Testis (tissue), 5 donors: ENCODE measurements at places on chromosomes 4 and X. TPM values are rescaled to one million over a fixed set of nuclear protein-coding genes. Genes with fewer than 3 reads are reported as not detected.
A peak's percentile ranks its signal among the peaks of the same experiment; 100 is the strongest.

GRCh38 chr4:139743027-139743426, 77.4 kb downstream of the MGST2 start:
- H3K36me3 ChIP-seq = no peaks in the 10 kb centered on the region
- DNase-seq = no peak
- no peak overlapping the region for H3K4me3 ChIP-seq
- H3K27ac ChIP-seq = no peak overlapping the region

DNA sequence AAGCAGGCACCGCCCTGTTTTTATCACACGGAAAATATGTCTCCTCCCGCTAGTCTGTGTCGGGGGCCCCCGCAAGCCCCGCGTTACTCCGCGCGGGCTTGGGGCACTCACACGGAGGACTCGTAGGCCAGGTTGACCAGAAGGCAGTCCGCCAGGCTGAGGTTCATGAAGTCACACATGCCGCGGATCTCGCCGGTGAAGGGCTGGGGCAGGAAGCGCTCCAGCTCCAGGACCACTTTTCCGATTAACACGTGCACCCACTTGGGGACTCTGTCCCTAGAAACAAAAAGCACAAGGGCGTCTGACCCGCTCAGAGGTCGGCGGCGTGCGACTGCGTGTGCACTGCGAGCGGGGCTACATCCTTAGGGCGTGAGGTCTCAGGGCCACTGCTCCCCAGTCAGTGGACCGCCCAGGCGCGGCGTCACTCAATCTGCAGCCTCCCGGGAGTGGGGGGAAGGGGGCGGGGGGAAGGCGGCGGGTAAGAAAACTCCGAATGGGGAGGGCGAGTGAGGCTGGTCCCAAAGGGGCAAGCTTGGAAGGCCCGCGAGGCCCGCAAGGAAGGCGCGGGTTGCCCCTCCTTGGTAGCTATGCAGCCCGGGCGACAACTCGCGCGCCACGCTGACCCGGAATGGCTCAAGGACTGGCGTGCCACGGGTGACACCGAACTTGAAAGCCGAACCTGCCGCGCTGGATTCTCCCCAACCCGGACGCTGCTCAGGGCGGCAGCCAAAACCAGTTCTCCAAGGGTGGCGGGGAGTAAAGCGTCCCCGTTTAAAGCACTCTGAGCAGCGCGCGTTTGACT, 722 bp downstream of the NAAA start:
- H3K4me3 ChIP-seq = peak overlapping the region; percentile 67
- H3K4me1 ChIP-seq = no peaks in the 10 kb centered on the region
- H3K36me3 ChIP-seq = no peaks in the 10 kb centered on the region
- peak; percentile 62 for DNase-seq
- H3K27me3 ChIP-seq = no peaks in the 10 kb centered on the region
- H3K27ac ChIP-seq = no peak overlapping the region

DNA sequence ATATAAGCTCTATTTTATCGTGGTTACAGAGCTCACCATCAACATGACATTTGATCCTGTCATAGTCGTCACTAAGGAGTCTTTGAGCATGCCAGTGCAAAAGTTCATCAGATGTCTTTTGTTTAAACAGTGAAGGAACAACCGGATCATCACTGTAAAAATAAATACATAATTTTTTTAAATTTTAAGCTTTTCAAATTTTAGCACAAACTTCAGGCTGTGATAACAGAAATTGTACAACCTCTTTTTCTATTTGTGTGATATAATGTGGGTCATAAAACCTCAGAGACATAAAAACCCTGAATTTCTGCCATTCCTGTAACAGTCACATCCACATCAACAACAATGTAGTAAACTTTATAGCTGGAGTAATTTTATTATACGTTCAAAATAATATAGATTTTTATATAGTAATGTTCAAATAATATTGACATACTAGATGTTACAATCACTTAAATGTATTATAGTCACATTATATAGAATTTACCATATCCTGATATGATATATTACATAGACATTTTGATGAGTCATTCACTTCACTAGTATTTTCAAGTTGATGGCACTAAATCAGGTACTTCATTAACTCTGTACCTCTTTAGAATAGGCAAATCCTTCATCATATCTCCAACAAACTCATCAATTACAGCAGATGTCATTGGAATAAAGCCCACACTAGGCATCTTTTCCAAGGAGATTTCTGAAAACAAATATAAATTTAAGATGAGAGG, 47.7 kb downstream of the DDX60L start:
- no peak overlapping the region for H3K27ac ChIP-seq
- H3K36me3 ChIP-seq = no peaks in the 10 kb centered on the region
- H3K4me1 ChIP-seq = no peaks in the 10 kb centered on the region
- no peaks in the 10 kb centered on the region for H3K27me3 ChIP-seq

GRCh38 chrX:26672571-26672970, 456.6 kb downstream of the MAGEB5 start:
- no peaks in the 10 kb centered on the region for H3K4me1 ChIP-seq
- no peak for DNase-seq
- no peaks in the 10 kb centered on the region for H3K36me3 ChIP-seq
- H3K27me3 ChIP-seq = no peaks in the 10 kb centered on the region
- H3K27ac ChIP-seq = no peak overlapping the region

DNA sequence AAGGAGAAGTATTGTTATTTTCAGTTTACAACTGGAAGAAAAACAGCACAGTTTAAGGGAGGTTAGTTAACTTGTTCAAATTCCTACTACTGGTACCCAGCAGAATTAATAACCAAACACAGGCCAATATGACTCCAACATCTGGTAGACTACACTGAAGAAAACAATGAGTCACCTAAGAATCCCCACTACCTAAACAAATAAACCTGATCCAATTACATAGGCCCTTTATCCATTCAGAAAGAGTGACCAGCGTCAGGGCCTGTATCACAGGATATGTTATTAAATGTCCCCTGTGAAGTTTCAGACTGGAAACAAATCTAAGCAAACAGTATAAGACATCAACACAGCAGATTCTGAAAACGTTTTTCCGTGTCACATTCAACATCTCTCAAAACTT, 492.5 kb upstream of the INTU start:
- no peaks in the 10 kb centered on the region for H3K4me1 ChIP-seq
- no peaks in the 10 kb centered on the region for H3K36me3 ChIP-seq

GRCh38 chrX:96979766-96980165, 96.1 kb downstream of the RPA4 start:
- no peaks in the 10 kb centered on the region for H3K36me3 ChIP-seq
- no peaks in the 10 kb centered on the region for H3K4me1 ChIP-seq
- no peak overlapping the region for H3K27ac ChIP-seq

DNA sequence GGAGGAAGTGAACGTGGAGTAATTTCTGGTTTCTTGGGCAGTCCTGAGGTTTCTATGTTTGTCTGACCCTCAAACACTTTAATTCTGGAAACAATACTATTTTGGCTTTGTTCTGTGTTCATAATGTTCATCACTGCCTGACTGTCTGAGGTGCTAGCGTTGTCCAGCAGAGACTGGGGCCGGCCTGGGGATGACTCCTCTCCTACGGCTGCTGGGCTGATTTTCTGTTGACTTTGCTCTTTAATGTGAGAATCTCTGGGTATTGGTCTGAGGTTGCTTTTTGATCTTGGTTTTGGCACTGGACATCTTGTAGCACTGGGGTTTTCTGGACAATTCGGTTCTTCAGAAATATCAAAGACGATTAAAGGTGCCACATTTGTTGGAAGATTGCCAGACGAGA, 75.8 kb downstream of the RPS3A start:
- peak; percentile 25 for DNase-seq
- no peak overlapping the region for H3K27ac ChIP-seq
- no peak overlapping the region for H3K4me3 ChIP-seq
- peaks cover 14% of the 10 kb centered on the region for H3K4me1 ChIP-seq
- H3K27me3 ChIP-seq = peaks cover 2% of the 10 kb centered on the region

The AKAP17A gene
- total RNA-seq = 113 TPM

GRCh38 chr4:90027565-90027964, 99.6 kb upstream of the CCSER1 start:
- no peaks in the 10 kb centered on the region for H3K27me3 ChIP-seq
- H3K4me1 ChIP-seq = no peaks in the 10 kb centered on the region
- DNase-seq = no peak
- H3K36me3 ChIP-seq = no peaks in the 10 kb centered on the region
- H3K4me3 ChIP-seq = no peak overlapping the region
- H3K27ac ChIP-seq = no peak overlapping the region

The ZAR1 gene
- total RNA-seq = 2.8 TPM

DNA sequence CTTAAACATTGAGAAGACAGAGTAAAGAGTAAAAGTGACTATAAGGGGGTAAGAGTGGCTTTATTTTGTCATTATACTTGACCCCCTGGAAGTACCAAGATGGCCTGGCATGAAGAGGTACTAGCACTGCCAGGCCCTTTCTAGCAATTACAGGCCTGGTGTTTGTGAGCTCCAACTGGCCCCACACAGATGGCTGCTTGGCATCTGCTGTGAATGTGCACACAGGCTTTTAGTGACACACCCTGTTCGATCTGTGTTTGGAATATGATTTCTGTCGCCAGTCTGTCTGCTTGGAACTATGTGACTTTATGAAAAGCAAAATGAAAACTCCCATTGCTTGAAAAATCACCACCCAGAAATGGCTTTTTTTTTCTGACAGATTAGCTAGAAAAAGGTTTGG, 123.3 kb downstream of the CLCN4 start:
- no peaks in the 10 kb centered on the region for H3K36me3 ChIP-seq
- no peak overlapping the region for H3K27ac ChIP-seq
- H3K27me3 ChIP-seq = no peaks in the 10 kb centered on the region
- H3K4me3 ChIP-seq = no peak overlapping the region

- no peaks in the 10 kb centered on the region for H3K27me3 ChIP-seq
- DNase-seq = peak; percentile 74
- H3K36me3 ChIP-seq = no peaks in the 10 kb centered on the region
- H3K27ac ChIP-seq = no peak within 1 kb of the TSS
- H3K4me3 ChIP-seq = peak within 1 kb of the TSS; percentile 36
- no peaks in the 10 kb centered on the region for H3K4me1 ChIP-seq
Observed at GRCh38 chrX:133415276-133416105, at the start of gene GPC4. TSS of gene GPC4 (minus strand) at chrX:133415489. CDS start at chrX:133414965, 524 bp downstream.

DNA sequence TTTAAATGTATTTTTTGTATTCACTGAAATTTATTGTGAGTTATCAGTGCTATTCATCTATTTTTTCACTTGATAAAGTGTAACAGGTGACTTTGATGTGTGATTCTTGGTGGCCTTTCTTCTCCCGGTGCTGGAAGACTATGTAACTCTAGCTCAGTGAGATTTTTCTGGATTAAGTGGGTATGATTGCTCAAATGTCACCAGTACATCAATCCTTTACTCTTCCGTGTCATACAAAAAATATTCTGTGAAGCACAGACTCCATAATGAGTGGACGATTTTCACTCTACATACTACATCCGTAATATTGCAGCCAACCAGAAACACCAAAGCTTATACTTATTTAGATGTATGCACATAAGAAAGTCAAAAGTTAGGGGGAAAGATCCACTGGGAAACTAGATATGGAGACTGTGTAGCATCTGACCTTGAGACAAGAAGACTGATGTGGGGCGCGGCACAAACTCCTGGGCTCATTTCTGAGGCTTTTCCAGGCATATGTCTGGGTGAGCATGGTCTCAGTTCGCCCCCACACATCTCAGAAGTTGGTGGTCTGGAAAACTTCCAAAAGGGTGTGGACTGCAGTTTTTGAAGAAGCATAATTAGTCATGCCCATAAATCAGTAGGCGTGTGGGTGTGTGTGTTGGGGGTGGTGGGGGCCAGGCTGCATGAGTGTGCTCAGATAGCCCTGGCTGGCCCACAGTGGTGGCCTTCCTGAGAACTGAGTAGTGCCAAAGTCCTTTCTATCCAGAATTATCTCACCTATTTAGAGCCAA, 53.9 kb upstream of the TENM3 start:
- H3K27me3 ChIP-seq = no peaks in the 10 kb centered on the region
- H3K4me3 ChIP-seq = no peak overlapping the region
- no peak overlapping the region for H3K27ac ChIP-seq
- no peak for DNase-seq
- no peaks in the 10 kb centered on the region for H3K36me3 ChIP-seq

DNA sequence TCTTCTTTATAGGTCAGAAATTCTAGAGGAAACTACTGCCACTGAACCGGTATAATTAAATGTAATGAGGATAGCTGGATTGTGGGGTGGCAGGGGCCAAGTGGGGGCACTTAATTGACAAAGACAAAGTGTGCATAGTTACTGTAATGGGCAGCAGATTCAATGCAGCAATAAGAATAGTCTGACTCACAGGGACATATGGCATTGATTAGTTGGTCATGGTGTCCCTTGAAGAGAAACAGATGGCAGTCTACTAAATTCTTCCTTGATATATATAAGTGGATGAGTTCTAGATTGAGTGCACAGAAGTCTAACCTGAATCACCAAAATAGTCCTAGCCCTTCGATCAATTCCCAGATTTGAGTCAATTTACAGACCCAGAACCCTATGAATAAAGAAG, 31.6 kb downstream of the ETDC start:
- H3K36me3 ChIP-seq = no peaks in the 10 kb centered on the region
- DNase-seq = no peak
- no peak overlapping the region for H3K4me3 ChIP-seq
- no peaks in the 10 kb centered on the region for H3K4me1 ChIP-seq
- H3K27me3 ChIP-seq = no peaks in the 10 kb centered on the region

The ARHGAP24 gene
- 9.4 TPM for total RNA-seq

GRCh38 chr4:108168671-108169523, at the start of gene LEF1:
TSS of gene LEF1 (minus strand) at chr4:108168932. CDS start at chr4:108167767, 1,165 bp downstream.
- peaks cover 8% of the 10 kb centered on the region for H3K4me1 ChIP-seq
- no peak within 1 kb of the TSS for H3K27ac ChIP-seq

The DUSP21 gene
- total RNA-seq = 6.0 TPM

DNA sequence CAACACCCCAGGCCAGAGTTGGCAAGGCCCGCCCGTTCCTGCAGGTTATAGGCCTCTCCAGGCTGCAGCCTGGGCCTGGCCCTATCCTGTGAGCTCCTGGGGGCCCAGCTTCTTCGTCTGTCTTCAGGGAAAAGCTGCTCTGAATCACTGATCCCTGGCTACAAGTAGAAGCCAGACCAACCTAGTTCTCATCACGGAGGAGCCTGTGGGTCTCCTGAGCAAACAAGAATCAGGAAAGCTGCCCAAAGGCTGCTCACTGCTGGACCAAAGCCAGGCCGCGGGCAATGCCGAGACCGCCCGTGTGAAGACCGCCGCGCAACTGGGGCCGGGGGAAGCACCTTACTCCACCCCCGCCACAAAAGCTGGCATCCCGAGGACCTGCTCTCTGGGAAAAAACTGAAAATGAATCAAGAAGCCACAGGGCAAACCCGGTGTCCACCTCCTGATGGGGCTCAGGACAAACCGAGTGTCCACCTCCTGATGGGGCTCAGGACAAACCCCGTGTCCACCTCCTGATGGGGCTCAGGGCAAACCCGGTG, 12.8 kb downstream of the CTBP1 start:
- H3K36me3 ChIP-seq = no peaks in the 10 kb centered on the region
- peaks cover 36% of the 10 kb centered on the region for H3K4me1 ChIP-seq
- H3K27ac ChIP-seq = no peak overlapping the region
- H3K4me3 ChIP-seq = no peak overlapping the region
- DNase-seq = no peak
